ENCODE measurements at places on chromosomes 3 and 15. TPM values are rescaled to one million over a fixed set of nuclear protein-coding genes. Genes with fewer than 3 reads are reported as not detected.

The TMED3 gene
- total RNA-seq = 36.0 TPM

The KLF13 gene
- total RNA-seq = 33.1 TPM

The HDGFL3 gene
- 75.2 TPM for total RNA-seq

The SLC22A14 gene
- total RNA-seq = not detected

The GHSR gene
- 1.0 TPM for total RNA-seq

The TMEM207 gene
- not detected for total RNA-seq

The DNAJB8 gene
- total RNA-seq = not detected

The CYP11A1 gene
- not detected for total RNA-seq

The SLC30A4 gene
- total RNA-seq = 5.0 TPM

The GOLGA6A gene
- not detected for total RNA-seq

The HIGD2B gene
- not detected for total RNA-seq

The THPO gene
- total RNA-seq = 0.61 TPM

The ESYT3 gene
- total RNA-seq = 0.56 TPM

The CDHR4 gene
- not detected for total RNA-seq

The CP gene
- 0.08 TPM for total RNA-seq
